Aorta (tissue), 5 donors: ENCODE measurements at places on chromosomes 1 and 21. TPM values are rescaled to one million over a fixed set of nuclear protein-coding genes. Genes with fewer than 3 reads are reported as not detected.

DNA sequence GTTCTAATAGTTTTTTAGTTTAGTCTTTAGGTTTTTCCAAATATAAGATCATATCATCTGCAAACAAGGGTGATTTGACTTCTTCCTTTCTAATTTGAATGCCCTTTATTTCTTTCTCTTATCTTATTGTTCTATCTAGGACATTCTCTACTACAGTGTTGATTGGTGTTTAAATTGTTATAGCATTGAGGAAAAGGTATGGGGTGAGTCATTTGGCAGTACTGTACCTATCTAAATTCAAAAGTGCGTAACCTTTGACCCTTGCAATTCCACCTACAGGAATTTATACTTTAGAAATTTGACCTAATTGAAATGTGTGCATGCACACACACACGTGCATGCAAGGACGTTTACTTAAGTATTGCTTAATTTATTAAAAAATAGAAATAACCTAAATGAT lies 78.3 kb downstream of the MAB21L3 start:
- DNase-seq = no peak
- H3K27ac ChIP-seq = no peak overlapping the region
- H3K27me3 ChIP-seq = no peaks in the 10 kb centered on the region
- H3K4me3 ChIP-seq = no peak overlapping the region

GRCh38 chr1:221874285-221875003 lies 132.6 kb upstream of the DUSP10 start:
- H3K36me3 ChIP-seq = no peaks in the 10 kb centered on the region
- no peaks in the 10 kb centered on the region for H3K27me3 ChIP-seq
- no peak overlapping the region for H3K27ac ChIP-seq
- no peak for DNase-seq
- H3K4me1 ChIP-seq = no peaks in the 10 kb centered on the region

The ALG14 gene
- total RNA-seq = 2.8 TPM

The ERVH48-1 gene
- not detected for total RNA-seq
